Renal cortical epithelial cell (primary cell): ENCODE measurements at places on chromosomes 5 and 9. TPM values are rescaled to one million over a fixed set of nuclear protein-coding genes. Genes with fewer than 3 reads are reported as not detected.

DNA sequence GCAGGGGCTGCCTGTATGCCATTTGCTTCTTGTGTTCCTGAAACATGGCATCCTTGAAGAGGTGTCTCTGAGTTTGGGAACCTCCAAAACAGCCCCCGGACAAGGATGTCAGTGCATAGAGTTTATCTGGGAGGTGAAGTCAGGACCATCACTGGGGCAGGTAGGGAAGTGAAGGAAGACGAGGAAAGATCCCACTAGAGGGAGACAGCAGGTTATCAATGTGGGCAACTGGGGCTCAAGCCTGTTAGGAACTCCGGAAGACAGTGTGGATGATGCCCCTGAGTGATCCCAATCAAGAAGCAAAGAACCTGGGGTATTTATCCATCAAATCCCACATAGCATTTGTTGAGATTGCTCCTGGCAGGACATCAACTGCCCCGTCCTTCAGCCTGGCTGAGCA, 233.1 kb downstream of the AGTPBP1 start:
- DNase-seq = no peak

- DNase-seq = peak; percentile 71
Measured at GRCh38 chr5:139633295-139634027, 14.7 kb upstream of the CXXC5 start.

DNA sequence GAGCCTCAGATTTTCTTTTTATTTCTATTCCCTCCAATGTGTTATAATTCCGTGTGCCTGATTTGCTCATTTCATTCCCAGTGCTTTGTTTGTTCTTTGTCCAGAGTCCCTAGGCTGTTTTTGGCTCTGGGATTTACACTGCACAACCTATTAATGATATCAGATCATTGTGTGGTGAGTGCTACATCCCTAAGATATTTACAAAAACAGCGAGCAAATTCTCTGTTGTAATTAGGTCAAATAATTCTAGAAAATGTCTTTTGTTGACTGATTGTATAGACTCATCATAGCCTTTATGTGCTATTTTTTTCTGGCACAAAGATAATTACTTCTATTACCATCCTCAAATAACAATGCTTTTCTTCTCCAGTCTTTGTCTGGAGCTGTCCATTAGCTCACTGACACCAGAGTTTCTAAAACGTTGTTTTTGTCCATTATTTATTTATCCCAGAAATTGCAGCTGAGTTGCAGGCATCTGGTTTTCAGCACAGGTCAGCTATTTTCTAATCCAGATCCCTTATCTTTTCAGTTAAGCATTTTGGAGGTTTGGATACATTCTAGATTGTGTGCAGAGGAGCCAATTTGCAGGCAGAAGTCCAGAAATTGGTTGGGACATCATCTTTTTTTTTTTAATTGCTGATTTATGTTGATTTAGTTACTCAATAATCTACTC, 379.9 kb upstream of the DMAC1 start:
- no peak for DNase-seq

DNA sequence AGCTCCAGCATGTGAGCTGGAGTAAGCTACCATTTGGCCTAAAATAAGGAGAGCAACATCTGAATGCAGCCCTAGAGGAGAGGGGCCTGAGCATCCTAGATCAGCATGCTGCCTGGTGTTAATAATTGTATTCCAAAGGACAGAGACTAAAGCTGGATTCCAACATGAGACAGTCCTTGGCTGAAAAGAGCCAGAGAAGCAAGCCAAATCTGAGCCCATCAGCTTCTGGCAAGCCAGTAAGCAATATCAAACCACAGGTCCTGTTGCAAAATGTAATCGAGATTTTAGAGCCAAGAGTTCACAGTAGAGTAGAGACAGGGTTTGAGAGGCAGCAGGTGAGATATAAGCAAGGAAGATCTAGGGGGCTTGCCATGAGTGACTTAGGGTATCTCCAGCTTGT, 42.3 kb upstream of the DMAC1 start:
- no peak for DNase-seq

DNA sequence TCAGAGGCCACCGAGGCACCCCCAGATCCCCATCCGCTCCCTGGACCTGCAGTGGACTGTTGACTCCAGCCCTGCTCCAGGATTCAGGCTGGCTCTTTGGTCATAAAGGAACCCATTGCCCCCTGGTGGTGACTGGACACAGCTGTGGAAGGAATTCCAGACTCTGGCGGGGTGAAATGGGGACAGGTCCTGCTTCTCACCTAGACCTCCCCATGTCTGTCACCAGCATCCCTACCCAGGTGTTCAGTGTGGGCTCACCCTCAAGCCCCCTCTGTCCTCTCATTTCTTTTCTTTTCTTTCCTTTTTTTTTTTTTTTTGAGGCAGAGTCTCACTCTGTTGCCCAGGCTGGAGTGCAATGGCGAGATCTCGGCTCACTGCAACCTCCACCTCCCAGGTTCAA, 25.5 kb upstream of the STXBP1 start:
- peak; percentile 62 for DNase-seq

GRCh38 chr5:57666582-57666981, 184.0 kb upstream of the ACTBL2 start:
- DNase-seq = peak; percentile 45

The PCDHB10 gene
- total RNA-seq = 0.35 and 0.85 TPM in 2 replicates

The SV2C gene
- total RNA-seq = not detected in 2 replicates

DNA sequence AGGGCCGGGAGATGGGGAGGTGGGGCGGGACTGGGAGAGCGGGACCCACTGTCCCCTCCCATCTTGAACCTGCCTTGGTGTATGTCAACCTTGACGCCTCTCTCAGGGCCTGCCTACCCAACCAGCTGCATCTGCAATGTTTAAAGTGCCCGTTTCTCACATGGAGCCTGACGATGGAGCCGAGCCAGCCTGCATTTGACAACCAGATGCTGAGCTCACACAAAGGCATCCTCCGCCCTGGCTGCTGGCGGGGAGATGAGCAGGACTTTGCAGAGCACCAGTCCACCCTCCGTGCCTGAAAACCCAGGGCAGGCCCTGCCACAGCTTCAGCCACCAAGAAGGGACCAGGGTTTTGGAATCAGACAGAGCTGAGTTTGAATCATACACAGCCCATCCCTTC, 141.1 kb upstream of the SMIM23 start:
- DNase-seq = no peak

DNA sequence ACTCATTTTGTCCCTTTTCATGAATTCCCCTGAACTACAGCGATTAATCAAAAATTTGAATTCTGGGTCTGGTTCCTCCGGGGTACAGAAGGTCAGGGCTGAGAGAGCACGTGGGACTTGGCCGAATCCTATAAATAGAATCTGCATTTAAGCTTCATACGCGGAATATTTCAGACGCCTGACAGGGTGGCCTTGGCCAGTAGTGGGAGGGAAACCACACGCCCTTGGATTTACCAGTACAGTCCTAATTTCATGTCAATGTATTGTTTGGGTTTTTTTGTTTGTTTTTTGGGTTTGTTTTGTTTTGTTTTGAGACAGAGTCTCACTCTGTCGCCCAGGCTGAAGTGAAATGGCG, 21.5 kb upstream of the NIPBL start:
- no peak for DNase-seq

The IL7R gene
- total RNA-seq = 0.05 and 4.9 TPM in 2 replicates

GRCh38 chr5:145495741-145496140, 339.4 kb downstream of the PRELID2 start:
- peak; percentile 92 for DNase-seq

DNA sequence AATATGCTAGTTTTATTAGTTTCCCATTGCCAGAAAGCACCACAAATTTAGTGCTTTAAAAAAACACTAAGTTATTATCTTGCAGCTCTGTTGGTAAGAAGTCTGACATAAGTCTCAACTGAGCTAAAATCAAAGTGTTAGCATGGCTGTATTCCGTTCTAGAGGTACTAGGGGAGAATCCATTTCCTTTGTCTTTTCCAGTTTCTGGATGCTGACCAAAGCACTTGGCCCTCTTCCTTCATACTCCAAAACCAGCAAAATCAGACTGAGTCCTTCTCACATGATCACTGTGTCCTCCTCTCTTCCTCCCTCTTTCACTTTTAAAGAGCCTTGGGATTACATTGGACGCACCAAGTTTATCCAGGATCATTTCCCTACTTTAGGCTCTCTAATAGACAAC, 9.5 kb downstream of the CDH18 start:
- DNase-seq = no peak

The C9orf153 gene
- total RNA-seq = 0.15 TPM in 1 of 2 replicates, not detected in the other

The TMEM174 gene
- total RNA-seq = 0.15 TPM in 1 of 2 replicates, not detected in the other

The SMIM32 gene
- total RNA-seq = 0.25 TPM in 1 of 2 replicates, not detected in the other

DNA sequence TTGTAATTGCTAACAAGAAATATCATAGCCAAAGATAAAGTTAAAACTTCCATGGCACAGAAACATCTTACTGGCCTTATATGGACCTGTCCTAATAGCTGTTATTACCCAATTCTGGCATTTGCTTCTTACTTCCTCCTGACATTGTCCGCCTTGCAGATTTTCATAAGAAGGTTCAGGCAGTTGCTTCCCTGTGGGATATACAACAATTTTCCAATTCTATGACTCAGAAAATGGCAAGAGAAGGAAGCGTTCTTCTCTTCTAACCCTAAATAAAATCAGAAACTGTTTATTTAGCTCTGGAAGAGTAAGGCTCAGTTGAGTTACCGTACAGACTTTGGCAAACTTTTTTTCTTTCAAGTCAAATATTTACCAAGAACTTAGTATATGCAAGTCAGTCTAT, 1.7 kb downstream of the PRKAA1 start:
- peak; percentile 59 for DNase-seq

DNA sequence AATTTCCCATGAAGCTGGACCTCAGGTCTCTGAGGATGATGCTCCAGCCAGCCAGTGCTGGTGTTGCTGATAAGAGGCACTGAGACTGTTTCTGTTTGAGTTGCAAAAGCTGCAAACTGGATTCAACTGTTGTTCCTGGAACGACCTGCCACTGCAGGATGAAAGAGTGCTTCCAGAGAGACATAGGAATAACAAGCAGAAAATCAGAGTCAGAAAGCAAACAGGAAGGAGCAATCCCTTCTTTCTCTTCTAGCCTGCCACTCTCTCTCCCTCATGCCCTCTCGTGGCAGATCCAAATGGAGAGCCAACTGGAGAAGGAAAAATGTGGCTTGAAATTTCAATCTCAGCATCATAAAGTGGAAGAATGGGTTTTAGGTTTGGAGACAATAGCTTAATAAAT, 110.4 kb downstream of the STARD4 start:
- DNase-seq = no peak

The CKMT2 gene
- 1.4 and 2.8 TPM in 2 replicates for total RNA-seq

DNA sequence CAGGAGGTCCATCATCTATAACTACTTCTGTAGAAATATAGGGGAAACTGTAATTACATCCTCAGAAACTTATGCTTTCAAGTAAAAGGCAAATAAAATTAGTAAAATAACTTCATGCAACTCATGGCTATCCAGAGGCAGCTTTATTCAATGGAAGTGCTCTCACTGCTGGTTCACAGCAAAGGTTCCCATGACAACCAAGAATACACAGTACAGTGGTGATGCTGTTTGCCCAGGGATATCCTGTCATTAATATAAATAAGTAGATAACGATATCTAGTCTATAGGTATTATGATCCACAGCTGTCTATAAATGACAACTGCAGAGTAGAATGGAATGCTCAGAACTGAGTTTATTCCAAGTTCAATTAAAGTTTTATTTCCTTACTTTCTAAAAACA, 390.3 kb downstream of the PDE4D start:
- DNase-seq = peak; percentile 43

- DNase-seq = no peak
Measured at GRCh38 chr9:78230761-78231160, 5.1 kb upstream of the CEP78 start.

DNA sequence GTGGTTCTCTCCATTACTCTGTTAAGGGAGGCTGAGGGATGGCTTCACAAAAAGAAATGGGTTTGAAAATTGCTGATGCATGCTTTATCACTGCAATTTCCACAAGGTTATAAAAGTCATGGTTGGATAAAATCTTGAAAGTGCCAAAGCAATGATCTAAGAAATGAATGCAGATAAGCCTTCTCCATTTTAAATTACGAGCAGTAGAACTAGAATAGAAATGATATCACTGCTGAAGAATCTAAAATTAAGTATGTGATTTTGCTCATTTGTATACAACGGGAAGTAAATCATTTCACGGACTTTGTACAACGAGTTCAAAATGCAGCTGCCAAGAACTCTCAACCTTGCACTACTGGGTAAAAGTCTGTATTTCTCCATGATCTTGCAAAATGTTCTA, 299.0 kb downstream of the PRELID2 start:
- peak; percentile 59 for DNase-seq

DNA sequence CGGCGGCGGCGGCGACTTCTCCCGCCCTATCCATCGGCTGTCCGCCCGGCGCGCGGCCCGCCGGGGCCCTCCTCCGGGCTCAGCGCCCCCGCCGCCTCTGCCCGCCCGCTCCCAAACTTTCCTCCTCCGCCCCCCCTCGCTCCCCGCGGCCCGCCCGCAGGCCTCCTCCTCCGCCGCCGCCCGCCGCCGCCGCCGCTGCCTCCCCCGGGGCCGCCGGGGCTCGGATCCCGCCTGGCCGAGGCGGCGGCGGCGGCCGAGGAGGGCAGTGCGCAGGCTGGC, 460 bp upstream of the PBX3 start:
- no peak for DNase-seq

DNA sequence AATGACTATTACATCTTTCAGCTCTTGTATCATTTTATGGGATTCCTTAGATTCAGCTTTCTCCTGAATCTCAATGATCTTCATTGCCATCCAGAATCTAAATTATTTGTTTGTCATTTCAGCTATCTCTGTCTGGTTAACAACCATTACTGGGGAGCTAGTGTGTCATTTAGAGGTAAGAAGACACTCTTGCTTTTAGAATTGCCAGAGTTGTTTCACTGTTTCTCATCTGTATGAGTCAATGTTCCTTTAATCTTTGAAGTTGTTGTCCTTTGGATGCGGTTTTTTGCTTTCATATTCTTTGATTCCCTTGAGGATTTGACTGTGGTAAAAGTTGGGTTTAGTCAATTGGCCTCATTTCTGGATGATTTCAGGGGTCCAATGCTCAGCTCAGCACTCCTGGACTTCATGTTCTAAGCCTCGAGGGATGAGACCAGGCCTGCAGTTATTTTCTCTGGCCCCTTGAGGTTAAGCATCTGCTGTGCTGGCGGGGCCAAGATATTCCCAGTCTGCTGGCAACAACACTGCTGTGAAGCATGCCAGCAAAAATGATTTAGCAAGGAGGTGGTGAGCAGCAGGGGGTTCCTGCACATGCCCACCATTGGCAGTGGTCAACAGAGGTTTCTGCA, 102.4 kb upstream of the PCSK5 start:
- no peak for DNase-seq

DNA sequence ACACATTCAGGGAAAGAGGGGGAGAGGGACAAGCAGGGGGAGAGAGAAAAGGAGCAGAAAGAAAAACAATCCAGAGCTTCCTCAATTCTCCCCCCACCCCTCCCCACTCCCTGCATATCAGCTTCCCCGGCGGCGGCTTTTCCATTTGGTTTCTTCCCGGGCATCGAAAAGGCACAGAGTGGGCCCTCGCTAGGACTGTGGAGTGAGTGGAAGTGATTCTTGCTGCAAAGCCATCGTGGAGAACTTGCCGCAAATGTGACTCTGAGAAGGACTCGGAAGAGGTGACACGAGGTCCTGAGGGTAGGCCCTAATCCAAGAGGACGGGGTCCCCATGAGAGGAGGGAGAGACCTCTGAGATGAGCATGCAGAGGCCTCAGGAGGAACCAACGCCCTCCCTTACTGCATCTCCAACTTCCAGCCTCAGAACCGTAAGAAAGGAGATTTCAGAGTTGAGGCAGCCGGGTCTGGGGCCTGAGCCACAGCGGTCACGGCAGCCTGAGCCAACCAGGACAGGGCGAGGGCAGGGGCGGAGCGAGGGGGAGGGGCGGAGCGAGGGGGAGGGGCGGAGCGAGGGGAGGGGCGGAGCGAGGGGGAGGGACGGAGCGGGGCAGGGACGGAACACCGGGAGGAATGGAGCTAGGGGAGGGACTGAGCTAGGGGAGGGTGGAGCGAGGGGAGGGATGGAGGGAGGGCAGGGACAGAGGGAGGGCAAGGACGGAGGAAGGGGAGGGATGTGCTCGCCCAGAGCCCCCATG, 21.2 kb upstream of the SARDH start:
- no peak for DNase-seq

The C1QTNF2 gene
- not detected in 2 replicates for total RNA-seq
